ENCODE measurements at places on chromosomes 2 and 18. TPM values are rescaled to one million over a fixed set of nuclear protein-coding genes. Genes with fewer than 3 reads are reported as not detected.

The TP53I3 gene
- total RNA-seq = 17.2 TPM

The TEKT4 gene
- 0.16 TPM for total RNA-seq

The RBM45 gene
- total RNA-seq = 5.6 TPM

The FAM168B gene
- 85.6 TPM for total RNA-seq

The EPB41L3 gene
- total RNA-seq = 10.5 TPM

The WDR7 gene
- total RNA-seq = 21.8 TPM

The MRPL33 gene
- 360 TPM for total RNA-seq

The SERPINB12 gene
- total RNA-seq = not detected

The POTEE gene
- not detected for total RNA-seq

The C1GALT1C1L gene
- 0.62 TPM for total RNA-seq

The HAAO gene
- 1.9 TPM for total RNA-seq

The ATP6V1B1 gene
- not detected for total RNA-seq

The NDC80 gene
- 0.54 TPM for total RNA-seq

The LOXHD1 gene
- total RNA-seq = 0.35 TPM

The SLC66A3 gene
- total RNA-seq = 11.5 TPM

The ZSWIM2 gene
- not detected for total RNA-seq

The ADD2 gene
- 2.3 TPM for total RNA-seq

The ICOS gene
- not detected for total RNA-seq

The TLX2 gene
- not detected for total RNA-seq

The MGAT4A gene
- total RNA-seq = 19.3 TPM

The PDE11A gene
- 4.4 TPM for total RNA-seq

The ALPI gene
- total RNA-seq = not detected

The INHA gene
- total RNA-seq = 1.9 TPM

The C2orf80 gene
- total RNA-seq = not detected

The ANKRD30BL gene
- total RNA-seq = not detected

The LBX2 gene
- 0.43 TPM for total RNA-seq

The ACADL gene
- 0.76 TPM for total RNA-seq

The DYNAP gene
- total RNA-seq = not detected

The IL1RL2 gene
- not detected for total RNA-seq

The TDRD15 gene
- total RNA-seq = not detected

The RGPD3 gene
- total RNA-seq = 0.16 TPM

The LHCGR gene
- 0.11 TPM for total RNA-seq

The KCNF1 gene
- 0.24 TPM for total RNA-seq

The LRRC30 gene
- not detected for total RNA-seq

The APOB gene
- 12.5 TPM for total RNA-seq

The AFTPH gene
- total RNA-seq = 14.0 TPM

The PAX8 gene
- total RNA-seq = 0.60 TPM

The PROKR1 gene
- total RNA-seq = not detected

The GPR55 gene
- not detected for total RNA-seq

The ITGB6 gene
- total RNA-seq = 5.0 TPM

The TRPM8 gene
- total RNA-seq = not detected

The RABL2A gene
- 5.4 TPM for total RNA-seq

The HOXD8 gene
- 0.16 TPM for total RNA-seq

The ANKRD30B gene
- not detected for total RNA-seq

The GKN2 gene
- total RNA-seq = not detected

The UPP2 gene
- not detected for total RNA-seq

The POTEI gene
- total RNA-seq = not detected

The SLC38A11 gene
- 0.84 TPM for total RNA-seq

The ATP6V1C2 gene
- 1.9 TPM for total RNA-seq

The CPO gene
- total RNA-seq = 0.73 TPM

The ZBTB7C gene
- 3.2 TPM for total RNA-seq
